Cortex of kidney (tissue), 1 donor: ENCODE measurements at places on chromosomes 16 and 17.

GRCh38 chr17:11493936-11494335 lies 104.3 kb upstream of the DNAH9 start:
- DNase-seq, result no peak

DNA sequence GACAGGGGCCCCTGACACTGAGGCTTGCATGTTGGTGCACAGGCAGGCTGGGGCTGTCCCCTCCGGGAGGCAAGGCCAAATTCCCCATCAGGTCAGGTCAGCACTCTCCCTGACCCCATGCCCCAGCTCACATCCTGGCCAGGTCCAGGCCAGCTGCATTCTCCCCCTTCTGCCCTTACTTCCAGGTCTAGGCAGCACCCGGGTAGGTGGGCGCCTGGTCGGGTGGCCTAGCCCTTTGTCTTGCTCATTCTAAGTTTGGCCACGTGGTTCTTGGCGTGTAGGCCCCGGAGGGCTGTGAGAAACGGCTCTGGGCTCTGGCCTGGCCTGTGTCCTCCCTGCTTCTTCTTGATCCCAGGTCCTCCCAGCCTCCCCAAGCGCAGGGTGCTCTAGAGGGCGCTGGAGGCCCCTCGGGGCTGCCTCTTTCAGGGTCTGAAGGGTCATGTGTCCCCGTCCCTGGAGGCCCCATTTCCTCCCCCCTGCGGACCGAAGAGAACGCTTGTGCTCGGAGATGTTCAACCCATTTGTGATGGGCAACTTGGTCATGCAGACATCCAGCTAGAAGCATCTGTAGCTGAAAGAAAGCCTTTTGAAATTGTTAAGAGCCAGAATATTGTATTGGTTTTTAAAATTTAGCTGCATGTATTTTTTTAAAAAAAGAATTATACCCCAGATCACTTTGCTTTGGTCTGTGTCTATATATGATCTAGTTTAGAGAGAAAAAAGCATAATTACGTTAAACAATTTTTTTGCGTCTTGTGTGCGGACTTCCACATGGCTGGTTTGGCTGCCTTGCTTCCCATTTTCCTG lies 6.7 kb downstream of the BAHCC1 start:
- DNase-seq, result no peak

DNA sequence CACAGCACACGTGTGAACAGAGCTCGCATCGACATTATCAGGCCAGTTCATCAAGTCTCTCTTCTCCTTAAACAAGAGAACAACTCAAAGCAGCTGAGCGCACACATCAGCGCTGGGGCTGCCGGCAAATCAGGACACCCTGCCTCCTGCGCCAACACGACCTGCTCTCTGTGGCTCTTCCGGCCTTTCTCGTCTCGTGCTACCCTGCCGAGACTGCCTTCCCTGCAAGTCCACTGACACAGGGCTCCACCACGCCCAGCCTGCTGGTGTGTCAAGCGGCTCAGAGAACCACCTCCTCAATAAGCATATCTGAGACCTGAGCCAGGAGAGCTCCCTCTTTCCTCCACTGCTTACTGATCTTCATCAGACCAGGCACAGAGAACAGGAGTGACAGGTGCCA lies 96.9 kb downstream of the ZNF778 start:
- no peak for DNase-seq

- DNase-seq, result no peak
Observed at GRCh38 chr16:46822270-46822669, 8.7 kb downstream of the C16orf87 start.

DNA sequence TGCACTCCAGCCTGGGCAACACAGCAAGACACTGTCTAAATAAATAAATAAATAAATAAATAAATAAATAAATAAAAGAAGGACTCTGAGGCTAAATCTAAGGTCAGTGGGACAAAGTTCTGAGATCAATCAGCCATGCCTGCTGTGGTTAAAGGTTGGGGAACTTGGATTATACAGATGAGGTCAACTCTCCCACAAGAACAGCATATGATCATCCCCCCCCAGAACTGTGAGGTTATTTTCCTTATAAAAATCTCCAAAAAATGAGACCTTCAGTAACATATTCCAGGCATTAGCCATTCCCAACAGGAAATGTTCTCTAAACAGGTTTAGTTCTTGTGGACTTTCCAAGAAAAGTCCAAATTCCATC lies 90.3 kb downstream of the C16orf95 start:
- DNase-seq, result no peak

GRCh38 chr16:79912592-79913310 lies 312.2 kb upstream of the MAF start:
- DNase-seq, result no peak

DNA sequence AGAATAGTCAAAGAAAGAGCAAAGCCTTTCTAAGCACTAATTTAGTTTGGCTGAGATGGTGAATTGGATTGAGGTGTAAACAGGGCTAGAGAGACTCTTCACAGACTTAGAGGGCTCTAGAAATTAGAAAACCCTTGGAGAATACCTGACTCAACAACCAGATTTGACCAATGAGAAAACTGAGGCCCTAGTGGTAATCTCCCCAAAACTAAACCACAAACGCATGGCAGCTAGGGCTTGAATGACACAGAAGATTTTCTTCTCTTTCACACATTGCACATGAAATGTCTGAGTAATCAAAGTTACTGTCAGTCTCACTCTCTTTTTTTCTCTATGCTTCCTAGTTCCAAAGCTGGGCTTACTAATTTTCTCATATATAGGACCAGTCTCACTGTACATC lies 314.5 kb upstream of the KCNJ16 start:
- no peak for DNase-seq

DNA sequence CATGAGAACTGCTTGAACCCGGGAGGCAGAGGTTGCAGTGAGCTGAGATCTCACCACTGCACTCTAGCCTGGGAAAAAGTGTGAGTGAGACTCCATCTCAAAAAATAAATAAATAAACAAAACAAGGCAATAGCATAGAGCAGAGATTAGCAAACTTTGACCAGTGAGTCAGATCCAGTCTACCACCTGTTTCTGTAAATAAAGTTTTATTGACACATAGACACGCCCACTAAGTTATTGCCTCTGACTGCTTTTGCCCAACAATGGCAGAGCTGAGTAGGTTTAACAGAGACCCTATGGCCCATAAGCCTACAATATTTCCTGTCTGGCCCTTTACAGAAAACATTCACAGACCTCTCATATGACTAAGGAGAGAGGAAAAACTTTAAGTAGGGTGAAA lies 44.3 kb downstream of the XYLT1 start:
- no peak for DNase-seq

DNA sequence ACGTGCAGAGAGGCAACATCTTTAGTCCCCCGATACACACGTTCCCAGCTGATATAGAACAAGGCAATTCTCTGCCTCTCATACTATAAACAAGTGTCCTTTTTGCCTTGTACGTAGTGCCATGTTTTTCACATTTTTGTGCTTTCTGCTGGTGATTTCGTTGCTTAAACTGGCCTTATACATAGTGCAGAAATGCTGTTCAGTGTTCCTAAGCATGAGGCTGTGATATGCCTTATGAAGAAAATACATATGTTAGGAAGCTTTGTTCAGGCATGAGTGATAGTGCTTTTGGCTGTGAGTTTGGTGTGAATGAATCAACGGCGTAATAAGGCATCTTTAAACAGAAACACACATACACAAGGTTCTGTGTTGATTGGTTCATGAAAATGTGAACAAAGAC lies 77.2 kb downstream of the KATNIP start:
- no peak for DNase-seq

GRCh38 chr17:40150276-40150675 lies 9.9 kb downstream of the CASC3 start:
- no peak for DNase-seq

DNA sequence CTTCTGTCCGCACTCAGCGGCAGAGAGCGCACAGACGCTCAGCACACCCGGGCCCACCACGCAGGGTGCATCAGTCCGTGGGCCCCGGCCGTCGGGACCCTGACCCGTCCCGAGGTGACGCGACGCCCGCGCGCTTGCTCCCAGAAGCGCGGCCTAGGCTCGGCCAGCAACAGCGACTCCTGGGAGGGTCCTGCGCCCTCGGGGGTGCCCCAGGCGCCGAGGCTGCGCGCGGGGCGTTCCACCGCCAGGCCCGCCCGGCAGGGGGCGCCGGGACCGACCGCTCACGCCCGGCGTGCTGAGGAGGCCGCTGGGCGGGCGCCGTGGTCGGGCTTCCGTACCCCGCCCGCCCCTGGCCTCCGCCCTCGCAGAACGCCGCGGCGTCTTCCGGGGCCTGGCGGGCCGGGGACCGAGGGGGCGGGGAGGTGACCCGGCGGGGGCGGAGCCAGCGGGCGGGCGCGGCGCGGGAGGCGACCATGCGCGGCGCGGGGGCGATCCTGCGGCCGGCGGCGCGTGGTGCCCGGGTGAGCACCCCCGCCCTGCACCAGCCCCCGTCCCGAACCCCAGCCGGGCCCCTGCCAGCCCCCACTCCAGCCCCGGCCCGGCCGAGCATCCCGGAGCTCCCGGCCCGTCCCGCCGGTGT lies at the start of gene CISD3:
TSS of gene CISD3 (plus strand) at position 456 of the 640 bp plus-strand sequence. CDS start at position 474, 18 bp downstream.
- DNase-seq, result no peak

- DNase-seq, result no peak
Observed at GRCh38 chr17:35727635-35728034, 3.8 kb upstream of the RASL10B start.

DNA sequence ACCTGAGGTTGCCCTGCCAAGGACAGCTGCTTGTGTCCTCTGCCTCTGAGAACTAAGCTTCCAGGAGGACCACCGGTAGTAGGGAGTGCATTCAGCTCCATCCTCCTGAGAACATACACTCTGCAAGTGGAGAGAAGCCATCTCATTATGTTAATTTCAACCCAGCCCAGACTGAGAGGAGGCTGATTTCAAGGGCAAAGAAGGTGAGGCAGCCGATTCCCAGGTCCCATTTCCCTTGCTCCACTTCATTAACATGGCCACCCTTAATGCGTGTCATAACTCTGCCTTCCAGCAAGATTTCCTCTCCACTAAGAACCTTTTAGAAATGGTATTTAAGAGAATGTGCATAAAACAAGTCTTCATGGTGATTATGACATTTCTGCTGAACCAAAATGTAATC lies 72.5 kb downstream of the CDH13 start:
- no peak for DNase-seq

DNA sequence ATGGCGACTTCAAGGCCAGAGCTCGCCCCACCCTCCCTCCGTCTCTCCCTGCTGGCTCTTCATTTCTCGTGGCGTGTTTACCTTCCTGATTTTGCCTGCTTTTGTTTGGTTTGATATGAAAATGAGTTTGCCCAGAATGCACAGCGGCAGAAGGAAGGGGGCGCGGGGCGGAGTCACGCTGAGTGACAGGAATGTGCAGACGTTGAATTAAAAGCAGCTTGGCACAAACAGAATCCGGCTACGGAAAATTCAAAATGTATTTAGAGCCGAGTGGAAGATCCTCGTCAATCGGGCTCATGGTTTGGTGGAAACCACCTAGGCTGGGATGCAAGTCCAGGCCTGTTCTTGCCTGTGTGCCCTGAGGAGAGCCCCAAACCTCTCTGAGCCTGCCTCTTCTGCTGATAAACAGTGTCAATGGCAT lies 102.7 kb downstream of the SDK2 start:
- DNase-seq, result no peak
